Stimulated activated CD4-positive, alpha-beta T cell treated with anti-CD3 and anti-CD28 coated beads, TNF-alpha, amount 100 ng/mL, for 4 hours (primary cell): ENCODE measurements at places on chromosomes 7 and 10.
A peak's percentile ranks its signal among the peaks of the same experiment; 100 is the strongest.

DNA sequence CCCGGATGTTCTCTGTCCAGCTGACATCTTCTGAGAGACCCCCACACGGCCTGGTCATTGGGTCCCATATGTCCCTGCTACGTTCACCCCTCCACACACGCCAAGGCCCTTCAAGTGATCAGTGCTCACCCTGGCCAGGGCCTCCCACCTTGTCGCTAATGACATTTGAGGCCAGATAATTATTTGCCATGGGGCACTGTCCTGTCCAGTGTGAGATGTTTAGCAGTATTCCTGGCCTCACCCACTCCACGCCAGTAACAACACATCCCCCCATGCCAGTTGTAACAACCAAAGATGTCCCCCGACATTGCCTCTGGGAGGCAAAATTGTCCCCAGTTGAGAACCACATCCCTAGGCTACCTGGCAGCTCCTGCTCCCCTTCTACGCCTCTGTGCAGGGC lies 49.9 kb upstream of the NANOS1 start:
- no peak for DNase-seq

DNA sequence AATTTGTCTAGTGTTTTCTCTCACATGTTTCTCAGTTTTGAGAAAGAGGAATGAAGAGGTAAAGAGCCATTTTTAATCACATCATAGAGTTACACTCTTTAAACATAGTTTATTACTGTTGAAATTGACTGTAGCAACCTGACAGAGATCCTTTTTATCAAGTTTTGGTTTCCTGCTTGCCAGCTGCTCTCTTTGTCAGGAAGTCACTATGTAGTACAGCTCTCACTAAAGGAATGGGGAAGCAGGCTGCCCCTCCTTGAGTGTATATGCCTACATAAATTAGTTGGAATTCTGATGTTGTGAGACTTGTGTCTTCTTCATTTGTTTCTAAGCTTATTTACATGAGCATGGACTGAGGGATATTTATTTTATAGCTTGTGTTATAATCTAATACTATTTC lies 1274.0 kb upstream of the CELF2 start:
- no peak for DNase-seq

DNA sequence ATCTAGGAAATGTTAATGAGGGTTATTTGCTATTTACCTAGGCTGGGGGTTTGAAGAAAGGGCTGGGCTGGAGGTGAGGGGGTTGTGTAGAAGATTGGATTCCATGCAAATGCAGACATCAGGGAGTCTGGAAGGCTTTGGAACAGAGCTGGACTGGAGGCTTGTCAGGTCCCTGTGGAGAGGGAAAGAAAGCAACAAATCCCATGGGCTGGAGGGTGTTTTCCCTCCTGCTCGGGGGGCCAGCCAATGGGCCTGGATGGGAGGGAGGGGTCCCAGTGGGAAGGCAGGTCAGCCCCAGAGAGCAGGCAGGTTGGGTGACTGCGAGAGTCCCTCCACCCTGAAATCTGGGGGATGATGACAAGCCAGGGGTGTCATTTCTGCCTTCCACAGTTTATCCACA lies 431.8 kb downstream of the RPS24 start:
- no peak for DNase-seq

DNA sequence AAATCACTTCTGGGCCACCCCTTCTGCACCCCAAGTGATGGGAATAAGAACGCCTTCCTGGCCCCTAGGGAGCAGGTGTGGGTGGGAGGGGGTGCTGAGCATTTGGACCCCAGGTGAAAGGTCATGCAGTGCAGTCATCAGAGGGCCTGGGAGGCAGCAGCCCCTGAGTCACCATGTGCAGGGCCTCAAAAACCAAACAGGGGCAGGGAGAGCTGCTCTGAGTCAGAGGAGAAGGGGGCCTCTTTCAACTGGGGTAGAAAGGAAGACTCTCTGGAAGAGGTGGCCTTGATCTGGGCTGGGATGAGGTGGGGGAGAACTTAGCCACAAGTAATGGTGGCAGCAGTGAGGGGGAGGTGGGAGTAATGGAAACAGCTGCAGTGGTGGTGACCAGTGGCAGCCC lies 164.3 kb downstream of the BUB3 start:
- DNase-seq = no peak

DNA sequence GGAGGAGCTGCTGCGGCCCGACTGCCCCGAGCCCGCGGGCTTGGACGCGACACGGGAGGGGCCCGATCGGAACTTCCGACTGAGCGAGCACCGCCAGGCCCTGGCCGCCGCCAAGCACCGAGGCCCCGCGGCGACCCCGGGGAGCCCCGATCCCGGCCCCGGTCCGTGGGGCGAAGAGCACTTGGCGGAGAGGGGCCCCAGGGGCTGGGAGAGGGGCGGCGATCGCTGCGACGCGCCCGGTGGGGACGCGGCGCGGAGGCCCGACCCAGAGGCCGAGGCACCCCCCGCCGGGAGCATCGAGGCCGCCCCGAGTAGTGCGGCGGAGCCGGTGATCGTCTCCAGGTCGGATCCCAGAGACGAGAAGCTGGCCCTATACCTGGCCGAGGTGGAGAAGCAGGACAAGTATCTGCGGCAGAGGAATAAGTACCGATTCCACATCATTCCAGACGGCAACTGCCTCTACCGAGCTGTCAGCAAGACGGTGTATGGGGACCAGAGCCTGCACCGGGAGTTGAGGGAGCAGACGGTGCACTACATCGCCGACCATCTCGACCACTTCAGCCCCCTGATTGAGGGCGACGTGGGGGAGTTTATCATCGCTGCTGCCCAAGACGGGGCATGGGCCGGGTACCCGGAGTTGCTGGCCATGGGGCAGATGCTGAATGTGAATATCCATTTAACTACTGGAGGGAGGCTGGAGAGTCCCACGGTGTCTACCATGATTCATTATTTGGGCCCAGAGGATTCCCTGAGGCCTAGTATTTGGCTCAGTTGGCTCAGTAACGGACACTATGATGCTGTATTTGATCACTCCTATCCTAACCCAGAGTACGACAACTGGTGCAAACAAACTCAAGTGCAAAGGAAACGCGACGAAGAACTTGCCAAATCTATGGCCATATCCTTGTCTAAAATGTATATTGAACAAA lies 1.4 kb downstream of the OTUD1 start:
- DNase-seq = peak; percentile 23

GRCh38 chr10:73758704-73759511 lies 14.7 kb downstream of the SEC24C start:
- no peak for DNase-seq

DNA sequence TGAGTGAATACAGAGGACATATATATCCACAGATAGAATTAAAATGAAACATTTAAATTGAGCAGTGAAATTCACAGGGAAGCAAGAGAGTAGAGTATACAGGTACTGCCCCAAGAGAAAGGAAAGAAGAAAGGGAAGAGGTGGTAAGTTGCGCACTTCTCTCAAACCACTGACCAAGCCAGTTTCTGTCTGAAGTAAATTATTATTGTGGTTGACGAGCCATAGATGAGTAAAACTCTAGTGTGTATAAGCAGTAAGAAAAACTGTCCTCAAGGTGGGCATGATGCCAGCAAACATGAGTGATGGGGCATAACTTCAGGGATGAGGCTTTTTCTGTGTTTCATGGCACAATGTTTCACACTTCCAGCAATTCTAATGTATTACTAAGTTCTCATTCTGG lies 4.4 kb upstream of the BET1 start:
- no peak for DNase-seq
